ENCODE measurements at places on chromosomes 5 and 9.

DNA sequence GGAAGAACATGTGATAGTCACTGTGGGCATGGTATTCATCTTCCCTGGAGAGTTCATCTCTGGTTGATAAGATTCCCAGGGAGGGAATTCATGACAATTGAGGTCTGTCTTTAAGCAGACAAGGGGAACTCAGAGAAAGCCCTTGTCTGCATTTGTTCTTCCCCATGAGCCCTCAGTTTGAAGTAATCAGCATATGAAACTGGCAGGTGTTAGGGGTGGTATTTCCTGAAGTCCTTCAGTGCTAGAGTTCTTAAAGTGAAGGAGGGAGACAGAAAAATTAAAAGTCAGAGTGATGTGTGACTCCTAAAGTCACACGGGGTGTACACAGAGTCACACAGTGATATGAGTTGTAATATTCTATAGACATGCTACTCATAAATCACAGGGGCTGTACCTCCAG, 60.6 kb upstream of the SYK start:
- DNase-seq: no peak

- DNase-seq: no peak
These were observed 202.3 kb downstream of the LRRC70 start for GRCh38 chr5:62780888-62781287.

DNA sequence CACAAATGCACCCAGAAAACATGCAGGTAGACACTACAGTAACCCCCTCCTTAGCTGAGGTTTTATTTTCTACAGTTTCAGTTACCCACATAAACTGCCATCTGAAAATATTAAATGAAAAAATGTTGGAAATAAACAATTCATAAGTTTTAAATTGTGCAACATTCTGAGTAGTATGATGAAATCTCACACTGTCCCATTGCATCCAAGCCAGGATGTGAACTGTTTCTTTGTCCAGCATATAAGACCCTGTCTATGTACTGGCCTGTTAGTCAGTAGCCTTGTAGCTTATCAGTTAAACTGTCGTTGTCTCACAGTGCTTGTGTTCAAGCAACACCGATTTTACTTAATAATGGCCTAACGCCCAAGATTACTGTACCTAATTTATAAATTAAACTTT, 630.5 kb downstream of the ANXA1 start:
- DNase-seq: no peak

DNA sequence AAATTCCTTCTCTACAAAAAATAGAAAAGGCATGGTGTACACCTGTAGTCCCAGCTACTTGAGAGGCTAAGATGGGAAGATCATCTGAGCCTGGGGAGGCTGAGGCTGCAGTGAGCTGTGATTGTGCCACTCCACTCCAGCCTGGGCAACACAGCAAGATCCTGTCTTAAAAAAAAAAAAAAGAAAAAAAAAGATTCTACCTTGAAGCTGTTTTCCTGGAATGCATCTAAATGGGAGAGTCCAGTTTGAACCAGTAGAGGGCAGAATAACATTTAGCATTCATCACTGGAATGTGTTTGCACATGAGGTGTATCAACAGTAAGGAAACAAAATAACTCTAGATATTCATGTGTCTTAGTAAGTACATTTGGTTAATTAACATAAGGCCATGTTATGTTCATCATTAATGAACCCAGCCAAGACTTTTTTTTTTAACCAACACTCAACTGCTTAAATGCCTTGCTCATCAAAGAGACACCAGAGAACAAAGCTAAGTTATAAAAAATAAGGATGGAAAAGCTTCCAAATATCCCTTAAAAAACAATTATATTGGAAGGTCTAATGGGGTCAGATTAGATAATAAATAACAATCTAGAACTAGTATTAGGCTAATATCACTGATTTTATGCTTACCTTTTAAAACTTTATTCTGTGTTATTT, 16.1 kb downstream of the IFNE start:
- DNase-seq: no peak

DNA sequence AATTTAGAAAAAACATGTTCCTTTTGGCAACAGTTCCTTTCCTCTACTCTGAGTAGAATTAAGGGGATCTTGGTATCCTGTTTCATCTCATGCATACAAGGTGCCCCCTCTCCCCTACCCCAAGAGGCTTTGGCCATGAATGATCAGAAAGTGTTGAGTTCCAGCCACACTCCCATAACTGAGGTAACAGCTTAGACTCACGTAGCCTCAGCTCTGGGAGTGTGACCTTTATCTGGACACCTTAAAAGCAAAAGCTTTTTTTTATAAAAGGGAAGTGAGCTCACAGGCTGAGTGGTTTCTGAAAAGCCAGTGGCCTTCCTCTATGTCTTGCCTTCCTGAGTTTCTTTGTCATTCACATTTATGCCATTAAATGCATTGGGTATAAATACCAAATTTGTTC, 900 bp upstream of the HAVCR2 start:
- DNase-seq: no peak

DNA sequence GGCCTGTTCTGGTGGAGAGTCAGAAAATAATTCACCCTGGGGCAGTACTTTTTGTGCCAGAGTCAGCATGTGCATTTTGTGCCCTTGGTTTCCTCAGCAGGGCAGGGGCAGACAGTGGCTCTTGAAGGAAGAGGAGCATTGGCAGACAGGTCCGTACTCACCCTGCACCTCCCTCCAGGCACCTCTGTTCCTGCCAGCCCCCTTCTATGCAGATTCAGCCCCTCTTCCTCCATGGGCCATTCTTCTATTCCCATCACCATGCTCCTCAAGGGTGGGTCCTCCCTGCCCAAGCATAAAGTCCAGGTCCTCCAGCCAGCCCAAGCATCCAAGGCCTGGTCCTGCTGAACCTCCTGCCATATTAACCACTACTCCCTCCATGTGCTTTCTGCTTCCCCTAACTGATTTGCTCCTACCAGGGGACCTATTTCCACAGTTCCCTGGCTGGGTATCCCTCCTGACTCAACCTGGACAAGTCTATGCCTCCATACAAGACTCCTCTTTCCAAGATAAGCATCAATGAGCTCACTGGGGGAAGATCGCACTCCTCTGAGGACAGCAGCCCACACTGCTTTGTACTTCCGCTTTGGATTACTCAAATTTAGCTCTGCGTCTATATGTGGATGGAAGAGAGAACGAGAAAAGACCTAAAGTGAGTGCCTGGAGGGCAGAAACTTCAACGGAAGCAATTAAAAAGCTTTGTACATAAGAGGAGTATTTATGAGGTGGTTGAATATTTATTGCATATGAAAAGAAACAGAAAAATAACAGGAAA, 9.3 kb upstream of the ACSL6 start:
- DNase-seq: no peak

- no peak for DNase-seq
These were observed 6.3 kb upstream of the DNAJB5 start for GRCh38 chr9:34983209-34983608.

DNA sequence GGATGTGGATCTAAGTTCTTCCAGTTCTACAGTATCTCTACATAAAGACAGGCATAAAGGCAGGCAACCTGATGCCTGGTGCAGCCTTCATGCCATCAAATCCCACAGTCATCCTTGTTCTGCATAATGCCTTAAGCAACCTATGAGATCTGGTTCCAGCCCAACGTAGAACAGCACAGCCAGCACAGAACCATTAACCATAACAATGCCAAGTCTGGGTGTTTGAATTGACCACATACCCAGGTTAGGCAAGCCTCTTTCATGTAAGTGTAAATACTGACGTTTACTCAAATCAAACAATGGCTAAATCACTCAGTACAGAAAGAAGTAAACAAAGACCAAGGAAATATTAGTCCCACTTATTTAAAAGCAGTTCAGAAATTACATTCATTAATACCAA, 195.0 kb downstream of the ADAMTSL1 start:
- DNase-seq: no peak

- no peak for DNase-seq
These were observed 303.0 kb upstream of the PDE4D start for GRCh38 chr5:60196385-60197113.

DNA sequence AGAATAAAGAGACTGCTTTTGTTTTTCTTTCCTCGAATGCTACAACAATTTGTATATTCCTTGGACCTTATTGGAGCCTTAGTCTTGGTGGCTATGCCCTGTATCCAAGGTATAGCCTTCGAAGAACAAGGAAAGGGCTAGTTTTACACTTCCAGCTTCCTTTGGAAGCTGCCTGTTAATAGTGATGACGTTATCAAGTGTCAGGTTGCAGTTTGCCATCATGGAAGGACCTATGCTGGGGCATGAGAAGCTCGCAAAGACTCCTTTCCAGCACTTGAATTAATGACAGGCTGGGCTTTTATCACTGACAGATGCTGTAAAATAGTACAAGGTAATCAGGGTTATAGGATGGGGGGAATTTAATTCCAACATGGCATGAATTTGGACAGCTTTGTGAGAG, 157.9 kb downstream of the KDM4C start:
- no peak for DNase-seq

DNA sequence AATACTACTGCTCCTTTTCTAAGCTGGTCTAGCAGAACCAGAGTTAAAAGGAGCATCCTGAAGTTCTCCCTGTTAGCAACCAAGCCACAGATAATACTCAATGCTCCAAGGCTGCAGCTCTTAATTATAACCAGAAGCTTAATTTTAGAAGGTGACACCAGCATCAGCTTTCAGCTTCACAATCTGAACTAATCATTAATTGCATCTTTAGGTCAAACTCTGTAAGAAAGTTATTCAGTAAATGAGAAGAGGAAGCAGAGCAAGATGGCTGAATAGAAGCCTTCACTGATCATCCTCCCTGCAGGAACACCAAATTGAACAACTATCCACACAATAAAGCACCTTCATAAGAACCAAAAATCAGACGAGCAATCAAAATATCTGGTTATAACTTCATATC, 38.5 kb downstream of the APBA1 start:
- no peak for DNase-seq

- DNase-seq: no peak
These were observed 2.0 kb downstream of the ANAPC2 start for GRCh38 chr9:137186385-137186784.

DNA sequence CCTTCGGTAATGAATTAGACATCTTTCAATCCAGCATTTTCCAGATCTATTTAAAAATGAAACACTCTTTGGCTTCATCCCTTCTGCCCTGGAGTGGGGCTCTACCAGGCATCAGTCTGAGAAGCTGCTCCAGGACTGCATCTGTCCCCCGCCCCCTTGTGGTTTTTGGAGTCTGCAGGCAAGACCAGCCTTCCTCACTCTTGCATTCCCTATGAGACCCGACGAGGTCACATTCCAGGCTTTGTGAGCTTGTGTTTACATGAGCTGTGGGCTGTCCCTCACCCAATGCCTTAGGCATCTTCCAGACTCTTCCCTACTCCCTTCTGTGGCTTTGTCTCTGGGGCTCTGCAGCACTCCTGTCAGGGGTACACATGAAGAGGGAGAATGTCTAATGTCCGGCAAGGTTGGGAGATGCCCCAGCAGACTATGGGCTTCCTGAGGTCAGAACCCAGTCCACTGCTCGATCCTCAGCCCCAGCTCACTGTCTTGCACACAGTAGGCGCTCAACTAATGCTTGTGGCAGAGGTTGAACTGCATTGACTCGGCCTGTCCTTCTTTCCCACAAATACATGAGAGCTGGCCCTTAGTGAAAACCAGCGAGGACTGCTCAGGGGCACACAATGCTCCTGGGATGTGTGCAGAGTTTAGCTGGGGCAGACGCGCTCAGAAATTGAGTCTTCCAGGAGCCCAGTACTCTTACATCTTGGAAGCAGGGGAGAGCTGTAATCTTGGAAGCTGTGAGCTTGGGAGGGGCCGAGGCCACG, 11.7 kb upstream of the GADD45G start:
- no peak for DNase-seq

GRCh38 chr9:98909935-98910334, 33.8 kb upstream of the COL15A1 start:
- no peak for DNase-seq

DNA sequence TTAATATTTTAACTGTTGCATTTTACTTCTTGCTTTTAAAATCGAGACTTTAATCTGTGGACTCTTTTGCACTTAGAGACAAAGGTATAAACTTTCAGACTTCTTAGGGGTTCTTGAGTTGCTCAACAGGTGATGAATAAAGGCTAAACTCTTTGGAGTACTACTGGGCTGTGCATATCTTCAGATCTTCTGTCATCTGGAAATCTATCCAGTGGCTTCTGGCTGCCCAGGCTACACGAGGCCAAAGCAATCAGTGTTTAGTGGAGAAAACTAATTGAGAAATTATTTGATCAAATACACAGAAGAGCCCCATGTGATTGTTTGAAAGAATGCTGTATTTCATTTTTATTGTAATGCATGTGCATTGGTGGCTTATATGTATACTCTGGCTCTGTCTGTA, 146.1 kb downstream of the PBX3 start:
- DNase-seq: no peak

DNA sequence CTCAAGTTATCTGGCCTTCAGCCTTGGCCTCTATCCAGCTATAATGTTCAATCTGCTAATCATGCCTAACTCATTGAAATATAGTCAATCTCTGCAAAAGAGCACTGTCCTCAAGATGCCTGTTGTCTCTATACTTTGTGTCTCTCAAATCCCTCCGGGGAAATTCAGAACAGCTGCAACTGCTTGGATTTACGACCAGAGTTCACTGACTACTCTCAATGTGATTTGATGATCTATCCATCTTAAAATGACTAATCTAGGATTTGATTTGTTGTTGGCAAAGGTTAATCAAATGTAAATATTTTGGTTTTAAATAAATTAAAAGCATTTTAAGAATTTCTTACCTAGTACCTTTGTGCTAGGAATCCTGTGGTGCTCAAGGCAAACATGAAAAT, 40.9 kb downstream of the SVEP1 start:
- DNase-seq: no peak

DNA sequence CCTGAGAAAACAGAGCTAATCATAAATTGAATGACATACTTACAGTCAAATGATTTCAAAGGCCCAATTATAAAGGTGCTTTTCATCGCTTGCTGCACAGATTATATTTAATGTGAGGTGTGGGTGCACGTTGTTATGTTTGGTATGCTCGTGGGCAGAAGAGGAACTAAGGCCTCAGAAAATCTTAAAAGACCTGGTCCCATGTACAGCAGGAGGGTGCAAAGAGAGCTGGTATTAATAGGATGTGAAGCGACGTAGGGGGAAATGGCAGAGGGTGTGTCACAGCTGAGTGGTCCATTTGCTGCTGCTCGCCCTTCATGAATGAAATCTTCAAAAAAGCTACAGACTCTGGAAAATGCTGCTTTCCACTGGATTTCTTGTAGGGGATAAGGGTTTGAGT, 40.5 kb upstream of the IFNK start:
- DNase-seq: no peak

DNA sequence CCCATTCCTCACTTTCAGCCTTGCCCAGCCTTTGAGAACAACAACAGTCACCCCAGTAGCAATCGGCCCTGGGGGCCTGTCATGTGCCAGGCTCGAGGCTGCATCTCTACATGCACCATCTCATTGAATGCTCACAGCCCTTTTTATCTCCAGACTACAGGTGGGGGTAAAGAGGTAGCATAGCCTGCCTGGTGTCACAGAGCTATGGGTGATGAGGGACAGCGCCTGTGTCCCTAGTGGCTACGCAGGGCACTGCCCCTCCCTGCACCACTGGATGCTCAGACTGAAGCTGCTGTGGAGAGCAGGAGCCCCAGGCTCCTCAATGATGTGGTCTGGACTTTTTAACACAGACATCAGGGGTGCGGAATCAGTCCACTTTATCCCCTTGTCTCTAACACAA, 2.8 kb downstream of the CAMK2A start:
- DNase-seq: no peak

GRCh38 chr5:18397371-18397770, 763.1 kb downstream of the TAF11L14 start:
- DNase-seq: no peak
